Activated CD4-positive, alpha-beta T cell treated with anti-CD3 and anti-CD28 coated beads, Interleukin-2, amount 50 U/mL, for 1 hour (primary cell): ENCODE measurements at places on chromosomes 13 and 19.

GRCh38 chr13:73767191-73767741, 366.9 kb downstream of the KLF12 start:
- no peak for DNase-seq

GRCh38 chr19:7386308-7386707, 37.6 kb downstream of the ARHGEF18 start:
- DNase-seq: no peak

- DNase-seq: no peak
These were observed 216.8 kb downstream of the TEX29 start for GRCh38 chr13:111537115-111537728.

GRCh38 chr13:32045982-32046785, 14.6 kb downstream of the FRY start:
- DNase-seq: no peak

- no peak for DNase-seq
These were observed 31.9 kb downstream of the NFIC start for GRCh38 chr19:3398114-3398899.

- DNase-seq: no peak
These were observed 177.0 kb downstream of the DCLK1 start for GRCh38 chr13:35954207-35954560.

DNA sequence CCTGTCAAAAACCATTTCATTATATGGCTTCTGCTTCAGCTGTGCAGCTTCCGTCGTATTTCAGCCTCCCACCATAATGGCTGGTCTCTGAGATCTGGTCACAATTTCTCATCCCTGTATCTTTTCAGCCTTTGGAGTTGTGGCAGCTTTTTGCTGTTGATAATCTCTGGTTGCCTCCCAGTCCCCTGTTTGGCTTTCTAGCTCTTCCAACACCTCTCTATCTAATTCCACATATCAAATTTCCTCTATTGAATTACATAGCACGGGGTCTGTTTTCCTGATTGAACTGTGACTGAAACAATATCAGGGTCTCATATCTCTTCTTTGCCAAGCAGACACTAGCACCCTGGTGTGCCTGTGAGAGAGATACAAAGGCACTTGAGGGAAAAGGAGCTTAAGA, 222.1 kb upstream of the OBI1 start:
- no peak for DNase-seq

DNA sequence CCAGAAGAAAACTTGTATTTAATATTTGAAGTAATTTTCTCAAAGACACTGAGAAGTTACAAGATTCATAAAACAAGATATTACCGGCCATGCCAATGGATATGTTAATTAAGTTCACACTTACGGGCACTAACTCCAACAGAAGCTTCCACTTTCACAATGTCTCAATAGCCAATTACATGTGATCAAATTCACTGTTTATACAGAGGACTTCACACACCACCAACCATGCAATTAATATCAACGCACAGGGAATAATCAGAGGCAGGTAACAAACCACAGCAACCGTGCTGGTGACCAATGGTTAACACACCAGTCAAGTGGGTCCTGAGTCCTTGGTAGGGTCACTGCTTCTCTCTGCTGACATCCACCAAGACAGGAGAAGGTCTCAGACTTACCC, 5.9 kb upstream of the ACOD1 start:
- DNase-seq: no peak
